HT-29 (cell line): ENCODE measurements at places on chromosomes 5 and 9.

DNA sequence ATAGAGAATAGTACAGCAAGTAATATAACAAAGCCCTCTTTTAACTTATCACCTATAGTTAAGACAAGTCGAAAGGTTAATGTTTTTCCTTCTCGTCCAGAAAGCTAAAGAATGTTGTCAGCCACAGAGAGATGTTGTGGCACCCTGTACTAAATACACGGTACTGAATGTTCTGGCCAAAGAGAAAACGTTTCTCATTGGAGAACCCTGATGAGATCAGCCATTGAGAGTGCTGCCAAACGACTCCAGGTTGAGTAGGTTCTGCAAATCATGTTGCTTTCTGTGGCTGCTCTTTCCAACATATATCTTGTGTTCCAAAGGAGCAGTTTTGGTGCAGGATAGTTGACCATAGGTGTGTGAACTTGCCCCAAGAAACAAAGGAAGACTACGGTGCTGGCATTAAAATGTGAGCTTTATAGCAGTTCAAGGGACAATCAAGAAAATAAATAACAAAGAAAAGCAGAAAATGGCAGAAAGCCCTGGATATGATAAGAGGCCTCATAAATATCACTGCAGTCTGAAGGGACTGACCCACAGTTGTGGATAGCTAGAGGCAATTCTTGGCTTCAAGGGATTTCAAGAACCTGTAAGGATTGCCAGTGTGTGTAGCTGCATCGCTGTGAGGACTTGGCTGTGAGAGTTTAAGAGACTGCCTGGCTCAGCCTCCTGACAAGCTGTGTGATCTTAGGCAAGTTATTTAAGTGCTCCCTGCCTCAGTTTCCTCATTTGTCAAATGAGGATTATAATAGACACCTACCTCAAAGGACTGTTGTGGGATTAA lies 102.7 kb downstream of the ARHGEF28 start:
- no peak for DNase-seq

DNA sequence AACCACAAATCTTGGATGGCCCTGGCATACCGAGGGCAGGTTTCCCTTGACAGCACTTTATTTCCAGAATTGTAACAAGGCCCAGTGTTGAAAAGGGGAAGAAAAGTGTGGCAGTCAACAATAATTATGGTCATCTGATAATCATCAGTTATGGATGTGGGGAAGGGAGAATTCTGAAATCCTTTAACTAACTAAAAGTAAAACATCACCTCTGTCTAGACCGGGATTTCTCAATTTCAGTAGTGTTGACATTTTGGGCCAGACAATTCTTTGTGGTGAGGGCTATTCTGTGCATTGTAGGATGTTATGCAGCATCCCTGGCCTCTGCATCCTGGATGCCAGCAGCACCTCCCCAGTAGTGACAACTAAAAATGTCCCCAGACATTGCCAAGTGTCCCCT lies 140.4 kb downstream of the PSAT1 start:
- DNase-seq, result no peak

- no peak for DNase-seq
These were observed 231.7 kb downstream of the FBXL7 start for GRCh38 chr5:15731699-15732098.

DNA sequence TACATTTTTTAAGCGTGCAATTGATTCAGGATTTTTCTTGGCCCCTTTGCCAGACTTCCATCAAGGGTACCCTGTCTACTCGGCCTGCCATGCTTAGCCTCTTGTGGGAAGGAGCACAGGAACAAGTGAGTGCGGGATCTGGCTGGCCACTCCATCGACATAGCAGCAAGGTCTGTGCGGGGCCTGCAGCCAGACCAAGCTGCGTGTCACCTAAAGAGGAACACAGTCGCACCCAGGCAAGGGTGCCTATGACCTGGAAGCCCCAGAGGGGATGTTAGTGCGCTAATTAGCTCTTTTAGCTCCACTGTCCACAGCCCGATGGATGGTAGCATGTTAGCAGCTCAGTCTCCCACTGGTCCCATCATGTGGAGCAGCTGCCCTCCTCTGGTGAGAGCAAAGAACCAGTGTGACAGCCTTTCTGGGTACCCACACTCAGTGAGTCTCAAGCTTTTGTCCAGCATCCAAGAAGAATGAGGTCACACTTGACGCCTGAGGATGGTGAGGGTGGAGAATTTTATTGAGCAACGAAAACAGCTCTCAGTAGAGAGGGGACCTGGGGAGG lies 38.7 kb downstream of the FTMT start:
- no peak for DNase-seq

GRCh38 chr9:76562511-76562911 lies 103.5 kb downstream of the GCNT1 start:
- no peak for DNase-seq

- no peak for DNase-seq
These were observed 109.5 kb upstream of the SLC28A3 start for GRCh38 chr9:84450029-84450428.

DNA sequence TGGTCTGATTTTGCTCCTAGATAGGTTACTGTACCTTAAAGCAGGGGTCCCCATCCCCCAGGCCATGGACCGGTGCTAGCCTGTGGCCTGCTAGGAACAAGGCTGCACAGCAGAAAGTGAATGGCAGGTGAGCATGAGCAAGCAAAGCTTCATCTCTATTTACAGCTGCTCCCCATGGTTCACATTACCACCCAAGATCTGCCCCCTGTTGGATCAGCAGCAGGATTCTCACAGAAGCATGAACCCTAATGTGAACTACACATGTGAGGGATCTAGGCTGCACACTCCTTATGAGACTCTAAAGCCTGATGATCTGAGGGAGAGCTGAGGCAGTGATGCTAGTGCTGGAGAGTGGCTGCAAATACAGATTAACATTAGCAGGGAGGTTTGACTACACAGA lies 78.1 kb downstream of the DRD1 start:
- no peak for DNase-seq

- peak; percentile 16 for DNase-seq
These were observed 57.3 kb upstream of the FNIP1 start for GRCh38 chr5:131854134-131854533.

DNA sequence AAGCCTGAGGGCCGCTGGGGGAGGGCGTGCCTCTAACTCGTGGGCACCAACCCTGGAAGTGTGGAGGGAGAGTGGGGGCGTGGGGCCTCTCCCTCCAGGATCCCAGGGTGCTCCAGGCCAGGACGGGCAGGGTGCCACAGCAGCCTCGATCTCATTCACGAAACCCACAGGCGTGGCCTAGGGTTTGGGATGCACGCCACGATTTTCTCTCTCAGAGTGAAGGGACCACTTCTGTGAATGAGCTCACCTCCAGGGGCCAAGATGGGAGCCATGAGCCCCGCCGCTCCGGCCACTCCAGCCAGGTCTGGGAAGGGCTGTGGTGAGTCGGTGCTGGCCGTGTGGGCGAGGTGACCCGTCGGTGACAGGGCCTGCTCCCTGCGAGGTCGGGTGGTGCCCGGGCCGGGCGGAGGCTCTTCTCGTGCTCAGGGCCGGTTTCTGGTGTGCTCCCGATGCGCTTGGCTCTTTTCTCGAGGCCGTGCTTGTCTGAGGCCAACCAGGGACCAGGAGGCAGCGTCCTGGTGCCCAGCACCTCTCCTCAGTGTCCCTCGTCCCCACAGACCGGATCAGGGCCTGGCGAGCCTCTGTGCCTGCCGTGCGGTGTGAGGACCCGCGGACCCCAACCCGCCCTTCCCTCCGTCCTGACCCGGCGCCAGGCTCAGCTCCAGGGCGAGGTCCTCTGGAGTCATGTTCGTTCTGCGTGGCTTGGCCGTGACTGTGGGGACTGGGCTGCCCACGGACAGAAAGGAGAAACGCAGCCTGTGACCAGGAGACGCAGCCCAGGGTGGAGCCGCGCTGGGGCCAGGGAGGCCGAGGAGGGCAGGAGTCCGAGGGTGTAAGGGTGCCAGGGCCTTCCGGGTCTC lies 31.0 kb downstream of the TPPP start:
- DNase-seq, result no peak

DNA sequence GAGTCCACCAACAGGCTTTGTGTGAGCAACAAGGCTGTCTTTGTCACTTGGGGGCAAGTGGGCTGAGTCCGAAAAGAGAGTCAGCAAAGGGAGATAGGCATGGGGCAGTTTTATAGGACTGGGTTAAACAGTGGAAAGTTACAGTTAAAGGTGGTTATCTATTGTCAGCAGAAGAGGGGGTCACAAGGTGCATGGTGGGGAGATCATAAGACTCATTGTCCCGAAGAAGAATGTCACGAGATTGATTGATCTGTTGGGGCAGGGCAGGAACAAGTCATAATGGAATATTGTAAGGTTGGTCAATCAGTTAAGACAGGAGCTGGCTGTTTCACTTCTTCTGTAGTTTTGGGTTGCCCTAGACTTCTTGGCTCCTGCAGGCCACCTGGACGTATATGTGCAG lies 7.6 kb upstream of the HMGCS1 start:
- no peak for DNase-seq

DNA sequence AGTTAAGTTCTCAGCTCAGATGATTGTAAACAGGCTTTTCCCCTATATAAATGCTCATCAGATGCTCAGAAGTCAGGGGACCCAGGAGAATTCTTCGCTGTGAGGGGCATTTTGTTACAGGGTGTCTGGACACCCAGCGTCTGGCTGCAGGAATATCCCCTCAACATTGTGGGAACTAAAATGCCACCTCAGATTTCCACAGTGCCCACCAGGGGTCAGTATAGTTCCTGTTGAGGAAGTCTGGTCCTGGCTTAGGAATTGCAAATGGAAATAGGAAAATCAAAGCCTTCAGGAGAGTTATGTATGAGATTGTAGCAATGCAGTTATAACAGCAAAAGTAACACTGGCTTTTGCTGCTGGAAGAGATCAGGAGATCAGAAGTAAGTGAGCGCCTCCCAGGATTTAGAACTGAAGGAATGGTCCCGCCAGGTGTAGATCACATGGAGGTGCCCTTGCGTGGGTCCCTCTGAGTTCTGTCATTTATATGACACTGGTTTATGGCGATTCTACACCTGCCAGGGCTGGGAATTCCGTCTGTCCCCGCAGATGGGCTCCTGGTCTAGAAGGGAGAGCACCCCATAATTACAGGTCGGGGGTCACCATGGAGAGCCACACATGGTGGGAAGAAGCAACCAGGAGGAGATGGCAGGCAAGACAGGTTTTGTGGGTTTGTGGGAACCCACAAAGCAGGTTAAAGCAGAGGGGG lies 47.1 kb upstream of the CTSL start:
- peak; percentile 78 for DNase-seq

- no peak for DNase-seq
These were observed 848.0 kb downstream of the PTPRD start for GRCh38 chr9:9764821-9765220.

DNA sequence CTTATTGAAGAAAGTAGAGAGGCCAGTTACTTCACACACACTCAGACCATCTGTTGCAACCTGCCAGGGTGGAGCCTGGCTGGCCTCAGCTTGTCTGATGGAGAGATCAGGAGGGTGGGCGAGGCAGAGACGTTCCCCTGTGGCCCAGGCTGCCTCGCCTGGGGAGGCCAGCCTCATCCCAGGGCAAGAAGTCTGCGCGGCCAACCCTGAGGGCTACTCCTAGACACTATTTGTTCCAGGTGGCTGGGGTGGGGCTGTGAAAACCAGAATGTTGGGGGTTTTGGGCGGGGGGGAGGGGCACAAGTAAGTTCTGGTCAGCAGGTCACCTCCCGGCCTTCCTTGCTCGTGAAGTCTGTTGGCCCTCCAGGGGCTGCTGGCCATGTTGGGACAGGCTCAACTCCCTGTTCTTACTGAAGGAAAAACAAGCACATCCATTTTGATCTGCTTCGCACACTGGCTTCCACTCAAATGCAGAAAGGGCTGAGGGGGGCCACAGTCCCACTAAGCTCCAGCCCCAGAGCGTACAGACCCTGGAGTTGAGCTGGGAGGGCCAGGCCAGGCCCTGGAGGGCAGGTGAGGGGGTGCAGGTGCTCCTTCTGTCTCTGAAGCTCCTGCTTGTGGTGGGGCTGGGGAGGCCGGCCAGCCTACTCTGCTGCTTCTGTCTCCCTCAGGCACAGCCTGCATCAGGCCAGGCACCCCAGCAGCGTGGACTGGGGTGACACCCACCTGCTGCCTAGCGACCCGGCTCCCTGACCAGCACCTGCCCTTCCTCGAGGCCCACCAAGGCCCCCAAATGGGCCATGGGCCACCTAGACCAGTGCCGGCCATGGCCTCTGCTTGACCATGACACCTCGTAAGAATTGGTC lies 46.6 kb downstream of the SECISBP2 start:
- no peak for DNase-seq

DNA sequence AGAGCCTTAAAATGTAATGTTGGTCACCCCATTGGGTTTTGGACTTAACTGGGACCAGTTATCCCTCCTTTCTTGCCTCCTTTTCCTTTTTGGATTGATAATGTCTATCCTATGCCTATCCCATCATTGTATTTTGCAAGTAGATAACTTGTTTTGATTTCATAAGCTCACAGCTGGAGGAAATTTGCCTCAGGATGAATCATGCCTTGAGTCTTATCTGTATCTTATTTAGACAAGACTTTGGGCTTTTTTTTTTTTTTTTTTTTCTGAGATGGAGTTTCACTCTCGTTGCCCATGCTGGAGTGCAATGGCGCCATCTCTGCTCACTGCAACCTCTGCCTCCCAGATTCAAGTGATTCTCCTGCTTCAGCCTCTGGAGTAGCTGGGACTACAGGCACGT lies 443.3 kb downstream of the DNAH5 start:
- no peak for DNase-seq

GRCh38 chr5:51829691-51830090 lies 446.4 kb downstream of the ISL1 start:
- DNase-seq, result peak; percentile 91

GRCh38 chr9:69932901-69933300 lies 110.7 kb upstream of the MAMDC2 start:
- peak; percentile 80 for DNase-seq

- DNase-seq, result no peak
These were observed 109.2 kb downstream of the ARHGEF28 start for GRCh38 chr5:73735032-73735734.

- peak; percentile 59 for DNase-seq
These were observed 16.0 kb upstream of the PHF19 start for GRCh38 chr9:120892748-120893610.

DNA sequence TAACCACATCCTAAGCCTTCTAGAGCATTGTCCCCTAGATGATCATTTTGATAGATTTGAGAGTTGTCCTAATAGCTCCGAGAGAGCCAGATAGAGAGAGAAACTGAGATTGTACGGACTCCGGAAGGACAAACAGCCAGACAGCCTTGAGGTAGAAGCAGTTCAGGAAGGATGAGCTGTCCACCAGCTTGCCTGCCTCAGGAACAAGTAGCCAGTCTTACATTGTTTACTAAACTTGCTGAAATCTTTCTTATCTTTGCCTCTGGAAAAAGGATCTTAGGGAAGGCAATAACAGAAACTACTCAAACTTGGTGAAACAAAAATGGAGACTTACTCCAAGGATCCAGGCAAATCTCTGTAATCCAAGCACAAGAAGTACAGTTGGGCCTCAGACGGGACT lies 39.0 kb upstream of the SAP30L start:
- no peak for DNase-seq

GRCh38 chr5:125660231-125660895 lies 762.8 kb upstream of the GRAMD2B start:
- DNase-seq, result no peak
